Adipocyte (in vitro differentiated cells): ENCODE measurements at places on chromosomes 5 and 9.

DNA sequence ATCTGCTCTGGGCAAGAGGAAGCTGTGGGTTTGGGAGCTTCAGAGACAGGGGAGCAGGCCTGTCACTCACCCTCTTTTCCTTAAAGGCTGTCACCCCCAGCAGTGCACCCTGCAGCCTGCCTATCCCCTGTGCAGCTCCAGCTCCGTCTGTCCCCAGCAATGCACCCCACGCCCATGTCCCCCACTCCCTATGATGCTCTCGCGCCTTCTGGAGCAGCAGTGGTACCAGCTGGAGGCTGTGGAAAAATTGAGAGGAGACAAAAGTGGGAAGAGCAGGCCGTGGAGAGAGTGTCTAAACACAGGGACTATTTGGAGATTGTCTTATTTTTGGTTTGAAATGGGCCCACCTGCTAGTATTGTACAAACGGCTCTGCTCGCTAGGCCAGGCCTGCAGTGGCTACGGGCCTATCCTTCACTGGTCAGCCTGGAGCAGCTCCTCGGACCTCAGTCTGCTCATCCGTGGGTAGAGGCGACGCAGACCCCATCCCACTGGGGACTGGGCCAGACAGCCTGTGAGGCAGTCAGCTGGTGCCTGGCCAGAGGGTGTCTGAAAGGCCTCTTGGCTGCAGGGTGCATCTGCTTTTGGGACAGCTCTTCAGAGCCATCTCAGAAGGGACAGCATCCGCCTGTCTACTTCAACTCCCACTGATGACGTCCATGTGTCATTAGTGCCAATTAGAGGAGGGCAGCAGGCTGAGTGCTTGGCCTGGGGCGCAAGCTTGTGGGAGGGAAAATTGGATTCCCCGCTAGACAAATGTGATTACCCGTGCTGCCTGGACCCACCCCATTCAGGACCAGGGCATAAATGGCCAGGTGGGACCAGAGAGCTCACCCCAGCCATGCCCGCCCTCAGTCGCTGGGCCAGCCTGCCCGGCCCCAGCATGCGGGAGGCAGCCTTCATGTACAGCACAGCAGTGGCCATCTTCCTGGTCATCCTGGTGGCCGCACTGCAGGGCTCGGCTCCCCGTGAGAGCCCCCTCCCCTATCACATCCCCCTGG, at the start of gene DBH:
Gene DBH (plus strand): TSS at position 831 of the 999 bp plus-strand sequence. CDS start 9 bp downstream, at position 840.
- DNase-seq: no peak

DNA sequence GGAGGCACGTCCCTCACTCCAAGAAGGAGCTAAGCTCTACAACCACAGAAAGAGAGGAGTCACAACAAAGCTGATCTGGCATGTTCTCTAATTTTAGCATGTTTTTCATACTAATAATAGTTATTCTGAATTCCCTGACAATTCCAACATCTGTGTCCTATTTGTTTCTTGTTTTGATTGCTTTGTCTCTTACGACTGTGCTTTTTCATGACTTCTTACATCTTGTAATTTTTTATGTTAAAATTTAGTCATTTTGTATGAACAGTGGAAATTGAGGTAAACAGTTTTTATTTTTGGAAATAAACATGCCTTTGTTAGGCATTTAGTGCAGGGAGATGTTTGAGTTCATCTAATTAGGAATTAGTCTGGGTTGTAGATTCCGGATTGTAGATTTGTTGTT, 668.1 kb upstream of the EDIL3 start:
- no peak for DNase-seq

DNA sequence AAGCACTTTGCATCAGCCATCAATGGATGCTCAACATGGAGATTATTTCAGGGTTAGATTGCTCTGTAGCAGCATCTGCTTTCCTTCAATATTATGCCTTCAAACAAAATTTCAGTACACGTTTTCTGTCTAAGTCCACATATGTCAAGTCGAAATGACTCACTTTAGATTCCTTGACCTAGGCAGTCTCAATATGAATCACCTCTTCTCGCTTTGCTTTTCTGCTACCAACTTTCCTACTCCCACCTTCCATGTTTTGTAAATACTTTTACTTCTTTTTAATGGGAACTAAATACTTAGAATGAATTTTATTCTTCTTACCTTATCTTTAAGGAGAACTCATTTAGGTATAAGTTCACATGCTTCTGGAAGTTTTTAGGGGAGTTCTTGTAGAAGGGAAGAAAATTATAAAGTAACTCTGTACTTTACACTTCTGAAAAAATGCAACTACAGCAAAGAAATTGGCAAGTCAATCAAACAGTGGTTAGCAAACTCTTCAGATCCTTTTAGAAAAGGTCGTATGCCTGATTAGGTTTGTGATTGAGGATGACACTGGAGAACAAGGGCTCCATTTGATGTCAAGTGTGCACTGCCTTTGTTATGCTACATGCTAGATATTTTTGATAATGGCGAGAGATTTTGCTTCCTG, 478.5 kb upstream of the SMARCA2 start:
- no peak for DNase-seq

DNA sequence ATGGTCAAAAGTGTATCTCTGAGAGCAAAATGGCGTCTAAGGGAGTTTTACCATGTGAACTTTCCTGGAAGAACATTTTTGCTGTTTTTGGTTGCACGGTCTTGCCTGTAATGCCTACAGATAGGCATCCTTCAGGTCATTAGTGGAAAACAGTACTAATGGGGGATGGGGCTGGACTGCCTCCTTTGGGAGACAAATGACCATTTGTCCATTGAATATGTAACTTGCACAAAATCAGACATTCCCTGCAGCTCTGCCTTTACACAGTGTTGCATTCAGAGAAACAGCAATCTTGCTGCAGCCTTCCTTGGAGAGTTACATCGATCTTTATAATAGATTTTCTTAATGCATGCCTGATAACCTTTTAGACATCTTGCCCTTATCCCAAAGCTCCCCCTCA, 138.5 kb upstream of the EGFLAM start:
- no peak for DNase-seq

DNA sequence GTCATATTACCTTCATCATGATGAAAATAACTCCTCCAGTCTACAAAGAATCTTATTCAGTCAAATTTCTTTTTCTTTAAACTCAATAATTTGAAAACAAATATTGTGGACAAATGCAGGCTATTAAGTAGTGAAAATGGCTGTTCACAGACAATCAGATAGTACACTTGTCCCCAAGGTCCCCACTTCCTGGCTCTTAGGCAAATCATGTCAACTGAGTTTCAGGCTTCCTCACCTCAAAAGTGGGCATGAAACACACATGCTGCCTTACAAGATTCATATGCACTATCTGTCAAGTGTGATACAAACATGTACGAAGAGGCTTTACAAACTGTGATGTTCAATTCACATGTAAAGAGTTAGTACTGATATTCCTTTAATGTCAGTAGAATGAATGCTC, 385.2 kb upstream of the SEMA6A start:
- DNase-seq: no peak

DNA sequence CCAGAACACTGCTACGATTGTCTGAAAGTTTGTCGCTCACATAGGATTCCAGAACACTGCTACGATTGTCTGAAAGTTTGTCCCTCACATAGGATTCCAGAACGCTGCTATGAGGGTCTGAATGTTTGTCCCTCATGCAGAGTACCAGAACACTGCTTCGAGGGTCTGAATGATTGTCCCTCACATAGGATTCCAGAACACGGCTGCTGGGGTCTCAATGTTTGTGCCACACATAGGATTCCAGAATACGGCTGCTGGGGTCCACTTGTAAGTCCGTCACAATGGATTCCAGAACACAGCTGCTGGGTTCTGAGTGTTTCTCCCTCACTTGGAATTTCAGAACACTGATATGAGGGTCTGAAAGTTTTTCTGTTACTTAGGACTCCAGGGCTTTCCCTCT, 203.3 kb downstream of the FOXD4L6 start:
- no peak for DNase-seq

DNA sequence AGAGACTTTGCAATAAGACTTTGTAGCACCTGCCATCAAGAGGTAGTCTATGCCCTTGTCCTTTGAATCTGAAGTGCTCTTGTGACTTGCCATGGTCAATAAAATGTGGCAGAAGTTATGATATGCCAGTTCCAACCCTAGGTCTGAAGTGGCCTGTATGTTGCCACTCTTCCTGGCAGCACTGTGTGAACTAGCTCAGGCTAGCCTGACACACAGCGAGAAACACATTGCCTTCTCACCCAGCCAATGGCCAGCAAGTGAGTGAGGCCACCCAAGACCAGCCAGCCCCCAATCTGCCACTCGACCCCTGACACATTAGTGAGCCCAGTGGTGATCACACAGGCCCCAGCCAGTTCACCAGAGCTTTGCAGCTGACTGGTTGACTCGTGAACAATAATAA, 52.7 kb upstream of the OSMR start:
- DNase-seq: no peak

- DNase-seq: no peak
Measured at GRCh38 chr5:171236651-171237050, 72.4 kb upstream of the TLX3 start.

DNA sequence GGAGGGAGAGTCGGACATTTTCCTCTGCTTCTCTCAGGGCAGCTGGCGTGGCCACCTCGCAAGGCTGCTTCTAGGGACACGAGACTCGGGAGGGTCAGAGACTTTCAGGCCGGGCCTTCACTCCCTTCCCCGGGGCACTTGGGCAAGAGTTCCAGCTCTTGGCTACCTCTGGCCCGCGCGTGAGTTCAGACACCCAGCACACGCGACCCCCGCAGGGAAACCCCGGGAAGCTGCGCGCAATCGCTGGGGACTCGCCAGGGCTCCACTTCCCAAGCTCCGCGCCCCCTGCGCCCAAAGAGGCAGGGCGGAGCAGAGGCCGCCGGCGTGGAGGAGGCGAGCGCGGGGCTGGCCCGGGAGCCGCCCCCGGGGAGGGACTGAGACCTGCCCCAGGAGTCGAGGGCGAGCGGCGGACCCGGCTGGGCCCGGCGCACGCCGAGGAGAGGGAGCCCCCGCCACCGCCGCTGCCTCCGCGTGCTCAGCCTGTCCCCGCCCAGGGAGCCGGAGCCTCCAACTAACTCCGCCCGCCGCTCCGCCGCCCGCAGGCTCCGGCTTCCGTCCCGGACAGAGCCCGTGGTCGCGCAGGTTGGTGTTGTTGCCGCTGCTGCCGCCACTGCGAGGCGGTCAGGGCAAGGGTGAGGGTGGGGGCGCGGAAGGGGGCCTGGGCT, at the start of gene PAM:
Gene PAM (plus strand): TSS at position 539 of the 665 bp plus-strand sequence. CDS start 110,891 bp downstream, outside the sequence.
- DNase-seq: peak; percentile 87

DNA sequence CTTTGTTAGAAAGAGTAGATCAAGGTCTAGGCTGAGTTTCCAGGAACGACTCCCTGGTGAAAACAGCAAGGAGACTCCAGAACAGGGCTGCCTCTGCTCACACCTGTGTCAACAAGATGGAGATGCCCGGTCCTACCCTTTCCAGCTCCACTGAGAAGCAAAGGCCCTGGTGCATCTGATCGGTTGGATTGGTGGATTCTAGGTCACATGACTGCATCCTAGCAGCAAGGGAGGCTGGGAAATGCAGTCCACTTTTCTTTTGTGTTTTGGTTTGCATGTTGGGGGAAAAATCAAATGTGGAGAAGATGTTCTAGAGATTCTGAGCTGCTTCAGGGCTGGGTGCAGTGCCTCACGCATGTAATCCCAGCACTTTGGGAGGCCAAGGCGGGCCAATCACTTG, 82.0 kb upstream of the TRIO start:
- DNase-seq: no peak

GRCh38 chr5:134547579-134547978, 22.1 kb downstream of the JADE2 start:
- peak; percentile 84 for DNase-seq

GRCh38 chr5:77920359-77921058, 144.4 kb upstream of the TBCA start:
- DNase-seq: no peak

GRCh38 chr5:5066276-5067186, 73.6 kb upstream of the ADAMTS16 start:
- DNase-seq: no peak

- no peak for DNase-seq
Measured at GRCh38 chr5:120466341-120467006, 2.4 kb downstream of the PRR16 start.

- no peak for DNase-seq
Measured at GRCh38 chr5:71955723-71956122, 151.6 kb upstream of the MAP1B start.

- DNase-seq: no peak
Measured at GRCh38 chr5:77936365-77936693, 160.2 kb upstream of the TBCA start.

- DNase-seq: no peak
Measured at GRCh38 chr9:8514760-8515159, 715.2 kb upstream of the DMAC1 start.

DNA sequence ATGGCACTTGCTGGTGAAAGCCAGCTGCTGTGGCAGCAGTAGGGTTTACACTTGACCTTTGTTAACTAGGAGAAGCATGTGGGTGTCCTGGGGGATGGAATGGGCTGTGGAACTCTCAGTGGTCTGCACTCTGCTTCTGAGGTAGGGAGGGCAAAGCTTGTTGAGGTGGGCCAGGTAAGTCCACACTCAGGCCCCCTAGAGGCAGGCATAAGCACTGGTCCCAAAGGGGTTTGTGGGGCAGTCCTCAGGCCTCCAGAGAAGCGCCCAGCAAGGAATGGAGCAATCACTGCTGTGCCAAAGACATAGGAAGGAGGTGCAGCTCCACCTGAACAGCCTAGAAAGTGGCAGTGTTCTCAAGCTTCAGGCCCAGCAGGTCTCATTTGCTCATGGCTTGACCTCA, 34.7 kb downstream of the INSL4 start:
- no peak for DNase-seq

DNA sequence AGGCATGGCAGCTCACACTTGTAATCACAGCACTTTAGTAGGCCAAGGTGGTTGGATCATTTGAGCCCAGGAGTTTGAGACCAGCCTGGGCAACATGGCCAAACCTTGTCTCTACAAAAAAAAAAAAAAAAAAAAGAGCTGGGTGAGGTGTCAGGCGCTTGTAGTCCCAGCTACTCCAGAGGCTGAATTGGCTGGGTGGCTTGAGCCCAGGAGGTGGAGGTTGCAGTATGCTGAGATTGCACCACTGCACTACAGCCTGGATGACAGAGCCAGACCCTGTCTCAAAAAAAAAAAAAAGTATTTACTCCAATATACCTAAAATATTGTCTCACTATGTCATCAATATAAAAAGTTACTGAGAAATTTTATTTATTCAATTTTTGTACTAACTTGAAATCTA, 2.8 kb downstream of the SCAI start:
- no peak for DNase-seq

DNA sequence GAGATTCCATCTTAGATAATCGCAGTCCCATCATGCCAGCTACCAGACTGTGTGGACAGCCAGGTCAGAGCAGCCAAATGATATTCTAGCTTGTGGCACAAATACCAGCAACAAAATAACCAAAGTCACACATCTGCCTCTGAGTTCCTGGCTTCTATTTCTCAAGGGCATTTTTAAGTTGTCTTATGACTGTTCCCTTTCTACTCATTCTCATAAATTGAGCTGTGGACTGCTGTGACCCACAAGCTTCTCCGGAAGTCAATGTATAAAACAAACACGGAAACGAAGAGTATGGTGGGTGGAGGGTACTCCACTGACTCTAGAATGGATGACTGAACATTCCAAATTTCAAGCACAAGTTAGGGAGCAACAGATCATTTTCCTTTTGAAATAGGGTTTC, 43.9 kb downstream of the PDCD1LG2 start:
- DNase-seq: no peak
